ENCODE measurements at places on chromosomes 12 and 14.
A peak's percentile ranks its signal among the peaks of the same experiment; 100 is the strongest.

- no peak for DNase-seq
Measured at GRCh38 chr14:93333631-93334103, 831 bp upstream of the BTBD7 start.

DNA sequence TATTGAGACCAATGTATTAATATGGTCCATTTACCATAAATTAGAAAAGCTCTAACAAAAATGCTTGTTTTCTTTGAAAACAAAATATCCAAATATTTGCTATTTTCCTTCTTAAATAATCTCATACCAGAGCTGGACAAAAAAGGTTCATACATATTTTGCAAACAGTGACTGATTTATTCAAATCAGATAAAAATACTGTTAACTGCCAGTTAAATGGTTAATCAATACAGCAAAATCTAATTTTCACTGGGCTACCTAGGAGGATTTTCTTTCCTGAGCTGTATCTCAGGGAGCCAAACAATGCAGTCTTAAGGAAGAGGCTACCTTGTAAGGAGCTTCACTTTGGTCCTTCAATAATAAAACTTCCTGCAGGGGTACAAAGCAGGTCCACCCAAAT, 2.0 kb downstream of the FERMT2 start:
- no peak for DNase-seq

GRCh38 chr14:55434805-55435174, 5.6 kb downstream of the TBPL2 start:
- no peak for DNase-seq

GRCh38 chr14:64721391-64721791, 17.2 kb downstream of the PLEKHG3 start:
- DNase-seq: peak; percentile 88

DNA sequence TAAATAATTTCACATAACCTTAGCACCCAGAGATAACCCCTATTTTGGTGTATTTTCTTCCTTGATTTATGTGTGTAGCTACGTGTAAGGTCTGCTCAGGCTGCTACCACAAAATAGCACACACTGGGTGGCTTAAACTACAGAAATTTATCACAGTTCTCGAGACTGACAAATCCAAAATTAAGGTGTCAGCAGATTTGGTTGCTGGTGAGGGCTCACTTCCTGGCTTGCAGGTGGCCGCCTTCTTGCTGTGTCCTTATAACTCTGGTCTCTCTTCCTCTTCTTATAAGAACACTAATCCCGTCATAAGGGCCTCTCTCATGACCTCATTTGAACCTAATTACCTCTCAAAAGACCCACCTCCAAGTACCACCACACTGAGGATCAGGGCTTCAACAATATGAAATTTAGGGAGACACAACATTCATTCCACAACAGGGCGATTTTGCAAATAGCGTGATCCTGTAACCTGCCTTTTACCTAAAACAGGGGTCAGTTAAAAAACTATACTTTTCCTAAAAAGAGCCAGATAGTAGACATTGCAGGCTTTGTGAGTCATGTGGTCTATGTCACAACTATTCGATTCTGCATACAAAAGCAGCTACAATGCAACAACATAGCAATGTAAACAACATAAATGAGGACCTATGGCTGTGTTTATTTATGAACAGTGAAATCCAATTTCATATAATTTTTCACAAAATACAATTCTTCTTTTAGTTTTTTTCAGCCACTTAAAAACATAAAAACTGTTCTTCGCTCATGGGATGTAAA, 371.7 kb downstream of the DPF3 start:
- DNase-seq: no peak

DNA sequence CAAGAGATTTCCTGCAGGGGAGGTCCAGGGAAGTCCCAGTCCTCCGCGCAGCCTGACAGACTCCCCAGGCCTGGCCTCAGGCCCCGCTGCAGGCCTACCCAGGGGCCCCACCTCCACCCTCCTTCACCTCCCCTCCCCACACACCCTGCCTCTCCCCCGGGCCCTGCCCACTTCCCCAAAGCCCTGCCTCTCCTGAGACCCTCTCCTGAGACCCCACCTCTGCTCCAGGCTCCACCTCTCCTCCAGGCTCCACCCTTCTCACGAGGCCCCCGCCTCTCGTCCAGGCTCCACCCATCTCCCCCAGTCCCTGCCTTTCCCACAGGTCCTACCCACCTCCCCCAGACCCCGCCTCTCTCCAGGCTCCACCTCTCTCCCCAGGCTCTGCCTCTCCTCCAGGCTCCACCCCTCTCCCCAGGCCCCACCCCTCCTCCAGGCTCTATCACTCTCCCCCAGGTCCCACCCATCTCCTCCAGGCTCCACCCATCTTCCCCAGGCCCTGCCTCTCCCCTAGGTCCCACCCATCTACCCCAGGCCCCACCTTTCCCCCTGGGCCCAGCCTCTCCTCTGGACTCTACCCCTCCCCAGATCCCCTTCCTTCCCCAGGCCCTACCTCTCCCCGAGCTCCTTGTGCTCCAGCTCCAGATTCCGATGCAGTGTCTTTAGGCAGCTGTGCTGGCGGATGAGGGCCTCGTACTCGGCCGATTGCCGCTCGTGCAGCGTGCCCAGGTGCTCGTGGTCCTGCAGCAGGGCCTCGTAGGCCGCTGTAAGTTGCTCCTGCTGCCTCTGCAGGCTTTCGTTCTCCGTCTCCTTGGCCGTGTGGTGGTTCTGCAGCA, 58.8 kb upstream of the GPR68 start:
- no peak for DNase-seq

- peak; percentile 10 for DNase-seq
Measured at GRCh38 chr12:54658306-54659264, 10.4 kb upstream of the DCD start.

GRCh38 chr14:77864085-77864484, 64.2 kb downstream of the ADCK1 start:
- no peak for DNase-seq

DNA sequence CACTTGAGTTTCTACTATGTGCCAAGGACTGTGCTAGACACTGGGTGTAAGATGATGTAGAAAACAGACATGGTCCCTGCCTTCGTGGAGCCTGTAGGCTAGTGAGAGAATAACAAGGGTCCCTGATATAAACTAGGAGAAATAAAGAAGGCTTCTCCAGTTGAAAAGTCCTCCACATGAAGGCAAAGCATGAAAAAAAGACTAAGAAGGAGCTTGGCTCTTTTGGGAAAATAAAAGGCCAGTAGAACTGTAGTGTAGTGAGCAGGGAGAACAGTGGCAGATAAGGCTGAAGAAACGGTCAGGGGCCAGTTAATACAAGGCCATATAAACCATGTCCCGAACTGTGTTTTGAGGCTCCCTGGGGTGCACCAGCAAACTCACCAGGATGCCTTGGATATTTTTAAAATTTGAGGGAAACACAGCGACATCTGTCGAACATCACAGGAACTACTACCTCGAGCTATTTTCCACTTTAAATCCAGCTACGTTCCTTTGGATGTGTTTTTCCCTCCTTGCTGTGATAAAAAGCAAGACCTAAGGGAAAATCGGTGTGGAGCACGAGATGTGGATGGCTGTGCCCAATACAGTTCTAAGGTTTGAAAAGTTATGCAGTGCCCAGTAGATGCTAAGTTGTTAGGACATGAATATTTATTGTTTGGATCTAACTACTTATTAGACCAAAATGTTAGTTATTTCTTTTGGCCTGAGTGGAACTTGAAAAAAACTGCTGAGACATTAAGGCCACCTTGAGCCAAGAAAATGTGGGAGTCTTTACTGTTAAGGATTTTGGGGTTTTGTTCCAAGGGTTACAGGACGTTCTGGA, 8.5 kb upstream of the CFL2 start:
- peak; percentile 39 for DNase-seq

- DNase-seq: no peak
Measured at GRCh38 chr12:12439636-12440035, 82.8 kb downstream of the BORCS5 start.
